ENCODE measurements at places on chromosomes 4 and X.

GRCh38 chr4:125522992-125523391 lies 208.2 kb downstream of the FAT4 start:
- no peak for DNase-seq

GRCh38 chr4:92184566-92184965 lies 119.2 kb upstream of the GRID2 start:
- DNase-seq = no peak

- no peak for DNase-seq
Observed at GRCh38 chrX:96705905-96706304, 21.3 kb downstream of the DIAPH2 start.

DNA sequence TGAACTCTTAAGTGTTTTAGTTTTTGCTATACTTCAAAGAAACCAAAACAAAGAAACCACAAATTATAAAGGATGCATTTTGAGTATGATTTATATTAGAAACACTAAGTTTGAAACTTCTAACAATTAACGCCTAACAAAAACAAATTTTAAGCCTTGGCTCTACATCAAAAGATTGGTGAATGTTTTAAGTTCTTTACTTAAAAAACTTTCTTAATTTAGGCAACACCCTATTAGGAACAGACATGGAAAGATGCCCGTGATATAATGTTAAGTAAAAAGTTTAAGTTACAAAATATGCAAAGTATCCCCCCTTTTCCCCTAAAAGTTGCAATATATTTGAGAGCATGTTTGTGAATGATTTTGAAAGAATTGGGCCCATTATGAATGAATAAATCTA lies 21.2 kb downstream of the PROM1 start:
- DNase-seq = no peak

GRCh38 chrX:22357621-22358020 lies 84.9 kb downstream of the CBLL2 start:
- no peak for DNase-seq

DNA sequence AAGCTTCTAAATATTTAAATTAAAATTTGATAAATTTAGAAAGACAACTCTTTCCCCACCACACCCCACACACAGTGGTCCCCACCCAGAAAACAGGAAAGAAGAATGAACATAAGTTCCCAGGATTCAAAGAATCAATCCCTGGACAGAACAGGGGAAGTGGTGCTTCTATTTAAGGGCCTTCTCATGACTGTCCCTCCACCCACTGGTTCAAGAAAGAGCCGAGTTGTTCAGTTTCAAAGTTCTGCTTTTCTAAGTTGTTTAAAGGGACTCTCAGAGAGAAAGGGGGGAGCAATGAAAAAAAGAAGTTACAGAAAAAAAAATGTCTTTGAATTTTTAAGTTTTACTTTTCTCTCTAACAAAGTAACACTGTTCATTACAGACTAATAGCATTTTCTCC lies 195.8 kb downstream of the PDGFC start:
- no peak for DNase-seq

GRCh38 chr4:136329042-136329662 lies 1203.1 kb downstream of the PCDH18 start:
- no peak for DNase-seq

GRCh38 chr4:2433609-2434350 lies 15.0 kb downstream of the CFAP99 start:
- DNase-seq = no peak

GRCh38 chr4:4720646-4721045 lies 138.8 kb upstream of the MSX1 start:
- DNase-seq = no peak

- no peak for DNase-seq
Observed at GRCh38 chr4:115323106-115323707, 209.8 kb upstream of the NDST4 start.

DNA sequence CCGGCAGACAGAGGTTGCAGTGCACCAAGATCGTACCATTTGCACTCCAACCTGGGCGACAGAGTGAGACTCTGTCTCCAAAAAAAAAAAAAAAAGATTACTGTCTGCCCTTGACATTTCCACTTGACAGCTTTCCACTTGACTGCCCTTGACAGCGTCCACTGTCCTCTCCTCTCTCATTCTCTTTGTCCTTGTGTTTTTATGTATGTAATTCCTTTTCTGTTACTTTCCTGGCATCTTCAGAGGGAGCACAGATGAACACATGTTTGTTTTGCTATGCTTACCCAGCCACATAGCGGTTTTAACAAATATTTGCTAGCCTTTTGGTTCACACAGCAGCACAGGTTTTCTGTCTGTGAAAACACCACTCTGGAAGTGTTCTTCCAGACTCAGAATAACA lies 26.2 kb downstream of the SYAP1 start:
- no peak for DNase-seq

- DNase-seq = no peak
Observed at GRCh38 chrX:23656684-23657083, 10.6 kb upstream of the PRDX4 start.

DNA sequence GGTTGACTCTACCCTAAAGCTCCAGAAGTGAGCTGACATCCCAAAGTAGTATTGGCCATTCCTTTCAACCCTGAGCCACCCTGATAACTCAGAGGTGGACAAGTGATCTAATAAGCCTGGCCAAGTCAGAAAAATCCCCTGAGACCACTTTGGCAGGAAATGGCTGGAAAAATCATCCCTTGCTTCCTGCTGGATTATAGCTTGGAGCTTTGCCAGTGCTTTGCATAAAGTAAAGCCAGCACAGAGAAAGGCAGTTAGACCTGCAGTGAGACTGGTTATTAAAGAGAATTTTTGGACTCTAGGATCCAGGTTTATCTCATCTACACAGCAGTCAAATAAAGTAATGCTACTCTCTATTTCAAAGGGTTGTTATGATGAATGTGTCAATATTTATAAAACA lies 6.4 kb downstream of the CXCL3 start:
- DNase-seq = no peak

DNA sequence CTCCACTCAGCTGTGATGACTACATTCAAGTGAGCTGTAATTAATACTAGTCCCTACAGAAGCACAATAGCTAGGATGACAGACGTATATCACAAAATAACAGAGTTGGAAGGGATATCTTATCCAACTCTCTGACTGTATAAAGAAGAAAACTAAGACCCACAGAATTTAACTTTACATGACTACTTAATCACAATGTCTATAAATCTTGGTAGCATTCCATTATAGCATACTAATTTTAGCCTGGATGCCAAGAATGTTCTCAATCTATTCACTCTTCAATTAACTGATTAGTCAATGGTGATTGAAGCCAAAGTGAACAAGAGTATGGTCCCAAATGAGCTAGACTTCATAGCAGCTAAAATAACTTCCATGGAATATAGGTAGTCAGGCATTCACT lies 31.2 kb downstream of the RPS6KA6 start:
- no peak for DNase-seq

GRCh38 chr4:73704314-73705055 lies 35.9 kb upstream of the CXCL8 start:
- DNase-seq = no peak

- DNase-seq = no peak
Observed at GRCh38 chr4:90689739-90690138, 562.5 kb downstream of the CCSER1 start.

DNA sequence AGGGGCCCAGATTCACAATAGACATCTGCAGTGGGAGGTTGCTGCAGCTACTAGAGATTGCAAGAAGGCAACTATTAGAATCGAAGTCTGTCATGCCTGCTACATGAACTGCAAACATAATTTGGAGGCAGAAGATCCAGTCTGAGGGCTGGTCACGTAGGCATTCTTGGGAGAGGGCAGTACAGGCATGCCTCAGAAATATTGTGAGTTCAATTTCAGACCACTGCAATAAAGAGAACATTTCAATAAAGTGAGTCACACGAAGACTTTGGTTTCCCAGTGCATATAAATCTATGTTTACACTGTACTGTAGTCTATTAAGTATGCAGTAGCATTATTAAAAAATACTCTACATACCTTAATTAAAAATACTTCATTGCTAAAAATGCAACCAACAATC lies 585.8 kb upstream of the FAT1 start:
- no peak for DNase-seq

DNA sequence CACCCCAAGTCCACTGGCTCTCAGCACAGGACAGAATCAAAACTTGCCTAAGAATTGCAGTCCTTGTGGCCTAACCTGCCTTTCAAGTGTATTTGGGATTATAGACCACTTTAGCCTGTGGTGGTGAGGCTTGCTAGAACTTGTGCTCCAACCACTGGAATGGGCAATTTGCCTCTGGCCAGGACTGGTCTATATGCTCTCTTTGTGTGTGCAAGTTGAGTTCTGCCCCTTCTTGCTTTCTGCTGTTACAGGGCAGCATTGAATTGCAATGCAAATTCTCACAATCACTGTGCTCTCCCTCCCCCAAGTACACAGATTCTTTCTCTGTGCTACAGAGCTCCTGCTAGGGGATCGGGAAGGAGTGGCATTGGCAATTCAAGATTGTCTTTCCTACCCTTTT lies 233.6 kb upstream of the DIPK2B start:
- DNase-seq = no peak

DNA sequence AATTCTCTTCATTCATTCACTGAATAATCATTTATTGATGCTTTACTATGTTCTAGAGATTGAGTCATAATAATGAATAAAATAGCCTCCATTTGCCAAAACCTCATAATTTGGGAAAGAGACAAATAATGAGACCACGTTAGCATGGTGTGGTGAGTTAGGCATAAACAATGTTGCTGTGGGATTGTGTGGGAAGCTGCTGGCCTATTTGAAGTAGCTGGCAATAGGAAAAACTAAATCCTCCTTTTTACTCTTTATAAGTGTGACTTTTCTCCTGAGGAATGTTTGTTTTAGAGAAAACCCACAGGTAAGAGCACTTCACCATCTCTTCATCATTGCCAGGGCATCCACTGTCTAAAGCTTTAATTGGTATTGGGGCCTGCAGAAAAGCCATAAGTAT lies 95.3 kb downstream of the AREG start:
- DNase-seq = no peak

GRCh38 chr4:74541667-74542066 lies 96.7 kb downstream of the AREG start:
- DNase-seq = no peak

DNA sequence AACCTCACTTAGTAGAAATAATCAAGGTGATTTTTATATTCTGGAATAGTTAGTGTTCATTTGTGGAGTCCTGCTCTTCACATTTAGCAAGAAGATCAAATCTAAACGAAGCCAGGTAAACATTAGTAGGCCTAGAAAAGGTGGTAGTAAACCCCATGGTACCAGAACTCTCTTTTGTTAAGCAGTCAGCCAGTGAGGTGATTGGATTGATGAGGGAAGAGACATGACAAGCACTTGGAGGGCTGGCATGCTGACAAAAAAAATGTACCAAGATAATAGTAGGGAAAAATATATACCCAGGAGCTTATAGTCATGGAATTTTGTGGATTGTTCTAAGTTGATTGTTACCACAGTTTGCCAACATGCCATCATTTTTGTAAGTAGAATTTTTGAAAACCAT lies 163.8 kb downstream of the BANK1 start:
- no peak for DNase-seq

DNA sequence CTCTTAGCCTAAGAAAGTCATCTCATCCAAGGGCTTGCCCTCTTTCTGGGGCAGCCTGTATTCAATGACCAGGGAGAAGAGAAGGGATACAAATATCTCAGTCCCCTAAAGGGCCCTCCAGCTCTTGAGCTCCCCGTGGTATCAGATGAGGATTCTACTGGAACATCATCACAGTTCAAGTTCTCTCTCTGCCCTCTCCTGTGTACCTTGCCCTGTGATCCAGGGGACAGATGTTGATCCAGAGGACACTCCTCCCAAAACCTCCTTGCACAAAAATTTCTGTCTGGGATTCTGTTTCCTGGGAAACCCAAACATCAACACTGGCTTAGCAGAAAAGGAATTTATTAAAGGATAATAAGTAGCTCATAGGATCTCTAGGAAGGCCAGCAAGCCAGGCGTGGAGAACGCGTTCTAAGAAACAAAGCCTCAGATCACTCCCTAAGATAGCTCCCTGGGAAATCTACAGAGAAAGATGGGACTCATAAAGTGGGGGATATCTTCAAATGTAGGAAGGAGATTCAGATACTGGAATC lies 296.3 kb upstream of the KLF3 start:
- no peak for DNase-seq

DNA sequence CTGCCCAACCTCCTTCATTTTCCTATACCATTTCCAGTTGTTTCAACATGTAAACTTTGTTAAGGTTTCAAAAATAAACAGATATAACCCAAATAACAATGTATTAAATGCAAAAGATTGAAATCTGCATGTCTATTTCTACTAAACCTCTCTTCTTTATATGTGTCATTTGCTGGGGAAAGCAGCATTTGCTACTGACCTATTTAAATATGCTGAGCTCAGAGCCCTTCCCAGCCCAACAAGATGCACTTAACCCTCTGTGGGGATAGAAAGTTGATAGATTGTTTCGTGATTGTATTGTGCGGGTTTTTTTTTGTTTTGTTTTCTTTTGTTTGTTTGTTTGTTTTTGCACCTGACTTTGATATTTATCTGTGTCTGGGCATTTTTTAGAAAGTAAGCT lies 139.5 kb downstream of the UCHL1 start:
- no peak for DNase-seq

DNA sequence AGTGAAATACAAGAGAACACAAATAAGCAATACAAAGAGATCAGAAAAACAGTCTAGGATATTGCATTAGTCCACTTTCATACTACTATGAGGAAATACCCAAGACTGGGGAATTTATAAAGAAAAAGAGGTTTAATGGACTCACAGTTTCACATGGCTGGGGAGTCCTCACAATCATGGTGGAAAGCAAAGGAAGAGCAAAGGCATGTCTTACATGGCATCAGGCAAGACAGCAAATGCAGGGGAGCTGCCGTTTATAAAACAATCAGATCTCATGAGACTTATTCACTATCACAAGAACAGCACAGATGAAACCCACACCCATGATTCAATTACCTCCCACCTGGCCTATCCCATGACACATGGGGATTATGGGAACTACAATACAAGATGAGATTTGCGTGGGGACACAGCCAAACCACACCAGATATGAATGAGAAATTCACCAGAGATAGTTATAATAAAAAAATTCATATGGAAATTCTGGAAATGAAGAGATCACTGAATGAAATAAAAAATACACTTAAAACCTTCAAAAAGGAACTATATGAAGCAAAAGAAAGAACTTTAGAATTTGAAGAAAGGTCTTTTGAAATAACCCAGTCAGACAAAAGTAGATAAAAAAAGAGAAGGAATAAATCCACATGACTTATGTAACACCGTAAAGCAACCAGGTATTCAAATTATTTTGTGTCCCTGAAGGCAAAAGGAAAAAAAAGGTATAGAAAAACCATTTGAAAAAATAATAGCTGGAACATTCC lies 16.2 kb upstream of the NAA11 start:
- DNase-seq = no peak

DNA sequence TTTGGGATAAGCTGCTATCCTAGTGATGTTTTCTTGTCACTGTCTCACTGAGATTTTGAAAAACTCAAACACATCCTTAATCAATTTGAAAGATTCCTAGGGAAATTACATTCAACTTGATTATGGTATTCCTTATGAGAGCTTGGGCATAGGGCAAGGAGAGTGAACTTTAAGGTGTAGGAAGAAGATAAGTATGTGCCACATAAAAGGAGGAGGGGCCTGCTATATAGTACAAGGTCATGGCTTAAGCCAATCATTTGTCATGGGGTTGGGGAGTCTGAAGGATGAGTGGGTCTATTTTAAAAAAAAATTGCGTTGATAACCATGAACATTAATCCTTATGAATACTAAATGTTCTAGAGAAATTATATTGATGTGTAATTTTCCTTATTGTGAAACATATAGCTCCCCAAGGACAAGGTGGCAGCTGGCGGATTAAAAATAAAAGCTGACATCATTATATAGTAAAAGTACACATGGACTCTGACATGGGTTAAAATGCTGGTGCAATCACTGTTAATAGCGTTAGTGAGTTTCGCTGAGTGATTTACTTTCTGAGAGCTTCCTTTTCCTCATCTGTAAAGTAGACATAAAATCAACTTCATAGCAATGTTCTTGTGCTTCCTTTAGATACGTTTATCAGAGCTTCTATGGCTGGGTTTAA lies 17.4 kb downstream of the GALNT7 start:
- no peak for DNase-seq
